Activated CD4-positive, CD25-positive, alpha-beta regulatory T cell treated with anti-CD3 and anti-CD28 coated beads, Interleukin-2, amount 50 U/mL, for 72 hours (primary cell): ENCODE measurements at places on chromosomes 1 and 21.

DNA sequence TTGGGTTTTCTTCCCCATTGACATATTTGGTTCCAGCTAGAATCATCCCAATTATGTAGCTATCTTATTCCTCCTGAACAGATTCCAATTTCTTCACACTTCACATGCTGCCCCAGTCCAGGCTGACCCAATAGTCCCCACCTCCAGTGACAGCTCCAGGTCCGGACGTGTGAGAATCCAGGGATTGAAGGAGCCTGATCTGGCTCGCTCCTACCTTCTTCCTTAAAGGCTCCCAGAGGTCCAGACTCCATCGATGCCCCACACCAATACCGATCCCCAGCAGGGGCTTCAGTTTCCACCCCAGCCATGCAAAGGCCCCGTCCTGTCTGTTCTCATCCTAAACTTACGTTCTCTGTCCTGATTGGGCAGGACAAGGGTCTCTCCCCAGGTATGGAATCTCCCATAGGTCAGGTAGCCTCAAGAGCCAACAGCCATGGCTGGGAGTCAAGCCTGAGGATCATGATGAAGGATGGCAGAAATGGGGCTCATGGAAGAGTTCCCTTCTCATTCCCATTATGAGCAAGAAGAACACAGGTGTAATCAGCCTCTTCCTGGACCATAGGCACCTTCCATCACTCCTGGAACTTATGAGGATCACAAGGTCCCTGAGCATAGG lies 20.4 kb upstream of the SLAMF9 start:
- DNase-seq: no peak

GRCh38 chr1:19010995-19011844 lies 54.7 kb upstream of the IFFO2 start:
- DNase-seq: peak; percentile 73

- no peak for DNase-seq
Measured at GRCh38 chr21:38072489-38072888, 156.2 kb upstream of the KCNJ6 start.

GRCh38 chr1:161439280-161440232 lies 65.7 kb upstream of the FCGR2A start:
- peak; percentile 46 for DNase-seq

DNA sequence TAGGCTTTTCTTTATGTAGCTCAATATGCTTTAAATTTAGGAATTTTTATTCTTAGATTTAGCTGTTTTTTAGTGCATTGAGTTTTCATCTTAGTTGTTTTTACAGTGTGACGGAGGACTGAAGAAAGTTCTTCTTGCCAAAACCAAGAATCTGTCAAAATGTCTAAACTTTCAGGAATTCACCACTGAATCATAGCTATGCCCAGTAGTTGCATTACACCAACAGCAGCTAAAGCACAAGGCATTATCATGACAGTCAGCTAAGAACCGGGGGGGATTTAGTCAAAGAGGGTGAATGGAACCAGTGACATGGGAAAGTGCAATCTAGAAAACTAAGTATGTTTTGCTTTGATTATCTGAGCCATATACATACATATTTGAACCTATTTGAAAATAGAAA lies 6.5 kb upstream of the C1orf146 start:
- no peak for DNase-seq

- DNase-seq: no peak
Measured at GRCh38 chr1:93111065-93111464, 32.0 kb downstream of the MTF2 start.

DNA sequence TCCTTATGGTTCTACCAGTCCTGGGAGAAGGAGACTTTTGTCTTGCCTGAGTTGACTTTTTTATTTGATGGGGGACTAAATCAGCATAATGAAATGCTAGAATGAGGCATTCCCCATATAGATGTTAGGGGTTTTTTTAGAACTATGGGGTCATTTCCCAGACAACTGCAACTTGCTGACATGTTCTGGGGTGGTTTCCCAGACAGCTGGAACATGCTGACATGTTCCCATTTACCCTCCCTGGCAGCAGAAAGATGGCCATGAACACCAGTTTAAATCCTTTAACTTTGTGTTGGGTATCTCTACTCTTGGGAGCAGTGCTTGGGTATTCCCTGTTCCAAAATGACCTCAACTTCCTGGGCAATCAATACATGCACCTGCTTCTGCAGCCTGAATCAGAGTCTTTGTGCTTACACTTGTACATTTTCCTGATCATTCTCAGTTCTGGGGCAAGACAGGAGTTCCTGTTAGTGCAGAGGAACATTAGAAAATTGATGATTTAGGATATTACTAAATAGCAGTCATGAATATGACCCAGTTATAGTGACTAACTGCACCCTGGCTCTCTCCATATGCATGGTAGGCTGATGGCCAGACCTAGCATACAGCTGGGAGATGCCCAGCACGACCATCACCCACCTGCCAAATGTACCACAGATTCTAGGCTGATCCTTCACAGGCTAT lies 75.4 kb upstream of the CD5L start:
- no peak for DNase-seq

GRCh38 chr1:182248721-182249120 lies 142.9 kb downstream of the GLUL start:
- DNase-seq: no peak

- no peak for DNase-seq
Measured at GRCh38 chr1:229694053-229694693, 68.1 kb downstream of the URB2 start.

GRCh38 chr1:65279070-65279779 lies 30.1 kb upstream of the DNAJC6 start:
- DNase-seq: no peak

GRCh38 chr1:3313576-3313950 lies 140.9 kb upstream of the ARHGEF16 start:
- DNase-seq: no peak

DNA sequence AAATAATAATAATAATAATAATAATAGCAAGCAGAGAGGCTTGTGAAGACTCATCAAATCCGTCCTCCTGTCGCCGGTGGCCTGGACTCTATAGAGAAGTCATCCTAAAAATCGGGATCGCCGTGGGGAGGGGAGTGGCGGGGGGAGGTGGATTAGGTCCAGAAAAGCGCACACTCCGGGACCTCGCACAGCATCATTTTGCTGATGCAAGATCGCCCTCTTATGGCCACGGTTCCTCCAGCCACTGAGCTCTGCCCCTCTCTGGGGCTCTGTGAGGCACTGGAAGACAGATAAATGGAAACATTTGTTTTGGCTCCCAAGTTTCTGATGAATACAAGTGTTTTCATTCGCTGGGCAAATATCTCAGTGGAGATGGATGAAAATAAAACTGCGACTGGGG lies 612.0 kb downstream of the MATN1 start:
- DNase-seq: no peak

DNA sequence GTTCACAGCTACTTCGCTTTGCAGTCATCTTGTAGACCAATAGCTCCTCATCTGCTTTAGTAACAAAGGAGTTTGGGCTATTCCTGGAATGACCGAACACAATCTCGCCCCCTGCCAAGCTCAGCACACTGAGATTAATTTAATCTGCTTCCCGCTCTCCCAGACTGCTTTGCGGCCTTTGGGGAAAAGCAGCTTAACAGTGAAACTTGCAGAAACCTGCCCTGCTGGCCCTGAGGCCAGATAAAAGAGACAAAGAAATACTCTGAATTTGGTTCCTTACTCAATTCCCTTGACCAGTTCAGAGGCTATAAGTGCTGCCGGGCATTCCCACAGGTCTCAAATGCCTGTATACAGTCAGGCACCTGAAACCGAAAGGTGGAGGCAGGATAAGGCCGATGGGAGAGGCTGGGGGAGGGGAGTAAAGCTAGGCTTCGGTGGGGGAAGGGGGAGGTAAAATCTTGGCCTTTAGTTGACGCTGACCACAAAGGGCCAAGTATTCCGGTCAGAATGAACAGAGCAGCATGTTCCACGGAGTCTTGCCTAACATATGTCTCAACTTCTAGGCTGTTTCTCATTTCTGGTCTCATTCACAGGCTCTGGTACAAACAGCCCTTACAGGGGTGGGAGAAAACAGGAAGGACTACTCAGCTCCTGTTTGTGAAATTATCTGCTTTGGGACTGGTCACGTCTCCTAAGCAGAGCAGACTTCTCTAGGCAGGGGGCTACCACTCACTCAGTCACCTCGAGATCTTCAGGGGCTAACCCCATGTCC lies 17.7 kb upstream of the A3GALT2 start:
- no peak for DNase-seq

DNA sequence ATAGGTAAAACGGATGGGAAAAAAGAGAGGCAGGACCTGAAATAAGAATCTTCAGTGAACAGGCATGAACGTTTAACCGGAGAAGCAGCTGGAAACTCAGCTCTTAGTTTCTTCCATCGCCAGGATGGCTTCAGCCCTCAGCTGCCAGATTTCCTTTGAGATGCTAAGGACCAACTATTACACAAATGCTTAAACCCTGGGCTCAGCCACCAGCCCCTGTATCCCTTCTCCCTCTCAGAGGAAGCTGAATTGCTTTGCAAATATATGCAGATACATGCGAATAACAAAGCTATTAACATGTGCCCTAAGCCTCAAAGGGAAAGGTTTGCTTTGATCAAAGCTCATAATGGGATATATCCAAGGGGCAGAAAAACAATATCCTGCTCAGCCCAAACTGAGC lies 515.1 kb downstream of the OMA1 start:
- DNase-seq: no peak
